Stimulated activated CD4-positive, alpha-beta T cell treated with anti-CD3 and anti-CD28 coated beads, Interleukin-12 subunit alpha, Interleukin-12 subunit beta, amount 100 ng/mL, for 4 hours (primary cell): ENCODE measurements at places on chromosomes 12 and 14.

GRCh38 chr12:130086797-130087196 lies 75.5 kb upstream of the FZD10 start:
- DNase-seq, result no peak

- DNase-seq, result no peak
Measured at GRCh38 chr14:103400537-103400936, 15.3 kb downstream of the MARK3 start.

GRCh38 chr12:132774646-132775275 lies 13.1 kb upstream of the ANKLE2 start:
- DNase-seq, result no peak

GRCh38 chr14:77305696-77306095 lies 15.0 kb downstream of the POMT2 start:
- DNase-seq, result no peak

DNA sequence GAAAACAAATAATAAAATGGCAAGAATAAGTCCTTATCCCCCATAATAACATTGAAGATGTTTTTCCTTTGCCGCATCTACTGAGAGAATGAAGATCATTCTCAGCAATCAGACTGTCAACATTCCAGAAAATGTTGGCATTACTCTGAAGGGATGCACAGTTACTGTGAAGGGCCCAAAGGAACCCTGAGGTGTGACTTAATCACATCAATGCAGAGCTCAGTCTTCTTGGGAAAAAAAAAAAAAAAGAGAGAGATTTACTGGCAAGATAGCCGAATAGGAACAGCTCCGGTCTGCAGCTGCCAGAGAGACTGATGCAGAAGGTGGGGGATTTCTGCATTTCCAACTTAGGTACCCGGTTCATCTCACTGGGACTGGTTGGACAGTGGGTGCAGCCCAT lies 41.3 kb upstream of the OR6J1 start:
- DNase-seq, result no peak

DNA sequence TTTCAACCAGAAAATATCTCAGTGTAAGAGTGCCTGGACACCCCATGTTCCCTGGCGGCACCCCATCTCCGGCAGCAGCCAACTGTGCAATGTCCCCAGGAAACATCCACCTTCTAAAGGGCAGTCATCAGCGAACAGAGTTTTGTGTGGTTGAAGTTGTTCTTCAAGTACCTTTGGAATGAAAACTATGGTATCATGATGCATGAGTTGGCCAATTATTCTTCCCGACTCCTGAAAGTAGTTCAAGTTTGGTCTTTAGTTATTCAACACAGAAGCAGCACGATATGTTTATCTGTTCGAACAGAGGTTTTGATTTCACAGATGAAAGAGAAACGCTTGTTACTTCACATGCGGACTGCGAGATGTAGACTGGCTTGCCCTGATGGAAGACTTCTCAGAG lies 21.1 kb upstream of the TTC7B start:
- DNase-seq, result no peak

GRCh38 chr12:29559198-29559597 lies 61.7 kb upstream of the OVCH1 start:
- no peak for DNase-seq

DNA sequence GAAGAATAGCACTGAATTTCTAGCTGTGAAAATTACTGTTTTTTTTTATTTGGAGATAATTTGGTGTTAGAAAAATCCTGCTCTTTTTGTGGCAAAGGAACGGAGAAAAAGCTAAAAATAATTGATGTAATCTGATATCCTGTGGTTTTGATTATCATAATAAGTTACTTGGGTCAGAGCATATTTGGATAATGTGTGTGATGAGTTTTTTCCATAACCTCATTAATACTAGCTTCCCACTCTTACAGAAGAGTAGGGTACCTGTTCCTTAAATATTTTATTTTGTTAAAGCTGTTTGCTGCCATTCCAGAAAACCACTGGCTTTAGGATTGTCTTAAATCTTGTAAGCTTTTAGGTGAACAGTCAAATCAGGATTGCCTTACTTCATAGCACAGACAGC lies 4.7 kb downstream of the PSMC6 start:
- no peak for DNase-seq

GRCh38 chr14:34845869-34846268 lies 29.3 kb downstream of the BAZ1A start:
- DNase-seq, result no peak

GRCh38 chr14:77203611-77204458 lies 22.2 kb downstream of the TMEM63C start:
- DNase-seq, result no peak

DNA sequence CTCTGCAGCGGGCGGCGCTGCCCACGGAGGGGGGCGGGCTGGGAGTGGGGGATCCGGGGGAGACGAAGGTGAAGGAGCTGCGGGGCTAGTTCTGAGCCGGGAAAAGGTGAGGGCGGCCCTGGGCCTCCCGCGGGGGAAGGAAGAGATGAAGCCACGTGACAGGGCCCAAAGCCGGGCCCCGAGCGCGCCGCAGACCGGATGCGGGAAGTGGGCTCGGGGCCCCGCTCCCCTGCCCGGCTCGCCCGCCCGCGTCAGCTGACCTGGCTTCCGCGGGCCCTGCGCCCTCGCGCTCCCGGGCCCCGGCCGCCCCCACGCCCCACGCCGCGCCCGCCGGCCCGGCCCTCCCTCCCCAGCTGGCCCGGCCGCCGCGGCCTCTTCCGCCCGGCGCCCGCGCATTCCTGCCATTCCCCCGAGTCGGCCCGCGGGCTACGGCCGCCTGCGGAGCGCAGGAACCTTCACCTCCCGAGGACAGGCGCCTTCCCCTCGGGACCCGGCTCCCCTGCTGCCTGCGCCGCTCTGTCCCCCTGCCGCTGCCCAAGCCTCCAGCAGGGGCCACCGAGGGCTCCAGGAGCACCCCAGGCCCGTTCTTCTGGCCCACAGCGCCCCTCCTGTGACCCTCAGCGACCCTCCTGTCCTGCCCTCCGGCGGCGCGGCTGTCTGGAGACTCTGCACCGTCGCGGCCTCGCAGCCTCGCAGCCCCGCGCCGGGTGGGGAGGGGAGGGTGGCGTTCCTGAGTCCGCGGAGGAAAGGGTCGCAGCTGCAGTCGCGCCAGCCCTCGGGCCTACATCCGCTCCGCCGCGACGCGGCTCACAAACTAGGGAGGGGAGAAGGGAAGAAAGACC lies 20.4 kb downstream of the NINJ2 start:
- peak; percentile 67 for DNase-seq

DNA sequence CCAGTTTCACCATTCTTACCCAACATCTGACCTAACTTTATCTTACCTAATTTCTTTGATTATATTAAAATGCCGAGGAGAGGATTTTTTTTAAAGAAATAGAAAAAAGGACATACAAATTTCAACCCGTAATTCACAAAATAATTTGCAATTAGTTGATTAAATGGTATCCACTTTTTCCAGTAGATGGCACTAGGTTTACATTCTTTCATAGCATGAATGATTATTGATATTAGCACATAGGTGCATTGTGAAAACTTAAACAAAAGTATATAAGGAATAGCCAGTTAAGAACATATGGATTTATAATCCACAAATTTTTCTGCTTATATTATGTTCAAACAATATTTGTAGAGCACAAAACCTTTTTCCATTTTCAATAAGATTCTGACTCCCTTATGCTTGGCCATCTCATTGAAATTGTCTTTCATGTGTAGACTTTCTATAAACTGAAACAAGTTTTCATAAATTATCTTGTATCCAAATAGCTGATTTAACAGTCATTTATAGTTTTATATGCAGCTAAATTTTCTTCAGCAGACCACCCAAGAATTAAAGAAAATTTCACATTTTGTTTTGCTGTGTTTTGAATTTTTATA lies 35.3 kb downstream of the MSRB3 start:
- no peak for DNase-seq

DNA sequence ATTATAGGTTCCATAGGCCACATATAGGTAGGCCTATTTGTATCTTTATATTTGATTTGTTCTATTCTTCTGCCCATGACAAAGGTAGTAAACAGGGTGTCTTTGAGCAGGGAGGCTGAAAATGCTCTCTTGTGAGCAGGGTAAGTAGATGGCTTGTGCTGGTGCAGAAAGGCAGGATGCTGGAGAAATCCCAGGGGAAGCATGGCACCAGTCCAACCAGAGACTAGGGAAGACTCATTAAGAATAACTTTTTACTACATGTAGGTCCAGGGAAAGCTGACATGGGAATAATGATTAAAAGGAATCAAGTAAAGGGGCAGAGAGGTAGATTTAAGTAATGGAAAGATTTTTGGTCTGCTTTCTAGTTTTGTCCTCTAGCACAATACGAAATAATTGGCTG lies 245.0 kb downstream of the RGS6 start:
- DNase-seq, result no peak

- DNase-seq, result peak; percentile 59
Measured at GRCh38 chr12:4164559-4165558, 108.7 kb upstream of the CCND2 start.

DNA sequence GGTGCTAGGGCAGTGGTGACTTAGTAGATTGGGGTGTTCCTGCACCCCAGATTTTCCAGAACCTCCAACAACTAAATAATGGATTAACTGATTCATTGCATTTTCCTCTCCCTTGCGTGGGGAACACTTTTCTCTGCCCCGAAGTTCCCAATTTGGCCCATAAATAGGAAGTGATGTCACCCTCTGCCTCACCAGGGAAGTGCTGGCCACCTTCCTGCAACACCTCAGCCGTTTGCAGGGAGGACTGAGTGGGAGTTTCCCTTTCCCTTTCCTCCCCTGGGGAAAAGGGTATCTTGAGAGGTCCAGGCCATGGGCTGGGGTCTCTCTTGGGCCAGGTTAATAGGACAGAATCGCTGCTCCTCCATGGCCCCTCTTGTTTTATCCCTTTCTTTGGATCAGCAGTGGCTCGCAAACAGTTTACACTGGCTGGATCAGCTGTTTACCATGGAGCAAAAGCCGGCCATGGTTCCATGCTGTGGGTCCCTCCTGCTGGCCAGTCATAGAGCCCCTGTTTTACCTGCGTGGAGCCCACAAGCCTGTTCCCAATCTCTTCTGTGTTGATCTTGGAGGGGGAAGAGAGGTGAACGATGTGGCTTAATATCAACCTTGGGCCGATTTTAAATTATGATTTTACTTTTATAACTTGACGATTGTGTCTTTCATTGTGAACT lies 91.6 kb upstream of the VRK1 start:
- DNase-seq, result no peak

DNA sequence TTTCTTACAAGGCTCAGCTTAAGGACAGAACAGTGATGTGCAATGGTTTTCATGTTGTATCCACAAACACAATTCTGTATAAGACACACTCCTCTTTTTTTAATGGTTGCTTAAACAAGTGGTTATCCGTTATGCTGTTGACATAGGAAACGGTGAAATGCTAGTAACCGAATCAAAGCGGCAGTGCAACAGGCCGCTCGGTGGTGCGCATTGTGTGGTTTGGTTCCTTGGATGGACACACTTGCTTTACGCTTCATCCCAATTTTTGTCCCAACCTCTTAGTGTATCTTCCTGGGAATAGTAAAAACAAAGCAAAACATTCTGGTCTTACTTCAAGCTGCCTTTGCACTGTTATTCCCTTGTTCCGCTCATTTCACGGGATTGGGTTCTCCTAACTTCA lies 650 bp upstream of the PTGER2 start:
- no peak for DNase-seq

- DNase-seq, result no peak
Measured at GRCh38 chr14:98622208-98623051, 649.6 kb downstream of the BCL11B start.

DNA sequence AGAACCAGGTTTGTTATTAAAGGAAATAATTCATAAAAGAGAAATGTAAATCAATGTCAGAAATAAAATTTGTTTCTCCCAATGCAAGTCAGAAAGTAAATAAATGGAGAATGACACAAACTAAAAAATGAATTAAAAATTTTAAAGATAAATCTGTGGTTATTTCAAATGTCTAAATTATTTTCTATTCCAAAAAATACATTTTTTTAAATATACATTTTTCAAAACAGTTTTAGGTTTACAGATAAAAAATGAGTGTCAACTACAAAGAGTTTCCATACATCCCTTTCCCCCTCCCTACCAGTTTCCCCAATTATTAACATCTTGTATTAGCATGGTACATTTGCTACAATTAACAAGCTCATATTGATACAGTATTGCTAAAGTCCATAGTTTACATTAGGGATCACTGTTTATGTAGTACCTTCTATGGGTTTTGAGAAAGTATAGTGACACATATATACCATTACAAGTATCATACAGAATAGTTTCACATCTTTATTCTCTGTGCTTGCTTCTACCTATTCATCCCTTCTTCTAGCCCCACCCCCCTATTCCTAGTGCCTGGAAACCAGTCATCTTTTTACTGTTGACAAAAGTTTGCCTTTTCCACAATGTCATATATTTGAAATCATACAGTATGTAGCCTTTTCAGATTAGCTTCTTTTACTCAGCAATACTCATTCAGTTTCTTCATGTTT lies 104.2 kb downstream of the RALGAPA1 start:
- DNase-seq, result no peak

GRCh38 chr12:110426406-110426805 lies 22.9 kb upstream of the ANAPC7 start:
- no peak for DNase-seq

- DNase-seq, result no peak
Measured at GRCh38 chr12:132286912-132287311, 42.5 kb downstream of the GALNT9 start.

DNA sequence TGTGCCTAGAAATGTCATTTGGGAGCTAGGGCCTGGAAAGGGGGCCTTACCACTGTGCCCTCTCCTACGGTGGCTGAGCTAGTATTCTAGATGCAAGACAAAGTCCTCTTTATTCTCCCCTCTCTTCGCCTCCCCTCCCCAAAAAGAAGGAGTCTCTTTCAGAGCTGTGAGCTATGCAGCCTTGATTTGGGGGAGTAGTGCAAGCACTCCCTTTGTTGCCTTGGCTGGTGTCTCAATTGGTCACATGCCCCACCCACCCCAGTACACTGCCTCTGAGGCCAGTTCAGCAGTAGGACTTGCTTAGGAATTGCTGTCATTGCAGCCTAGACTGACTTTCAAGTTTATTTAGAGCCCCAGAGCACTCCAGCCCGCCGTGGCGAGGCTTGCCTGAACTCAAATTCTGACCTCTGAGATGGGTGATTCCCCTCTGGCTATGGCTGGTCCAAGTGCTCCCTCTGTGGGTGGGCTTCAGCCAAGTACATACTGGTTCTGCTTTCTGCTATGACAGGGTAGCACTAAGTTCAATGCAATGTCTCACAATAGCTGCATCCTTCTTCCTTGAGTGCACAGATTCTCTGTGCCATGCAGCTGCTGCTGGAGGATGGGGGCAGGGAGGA lies 37.0 kb upstream of the FBXO33 start:
- peak; percentile 4 for DNase-seq

DNA sequence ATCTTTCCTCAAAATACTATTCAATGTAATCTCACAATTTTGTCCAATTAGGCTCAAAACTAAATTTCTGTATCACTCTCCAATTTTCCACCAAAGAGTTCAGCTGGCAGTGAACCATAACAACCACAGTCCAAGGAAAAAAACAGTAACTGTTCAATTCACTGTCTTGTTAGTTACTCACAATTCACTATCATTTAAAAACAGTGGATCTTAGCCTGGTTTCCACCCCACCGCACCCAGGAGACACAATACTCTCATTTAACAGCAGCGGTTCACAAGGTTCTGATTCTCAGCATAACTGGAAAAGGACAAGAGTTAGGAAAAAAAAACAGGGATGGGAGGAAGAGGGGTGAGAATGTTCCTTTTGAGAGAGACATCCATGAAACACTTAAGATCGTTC lies 40.5 kb downstream of the MED13L start:
- DNase-seq, result no peak
